ENCODE measurements at places on chromosomes 7 and 10.

DNA sequence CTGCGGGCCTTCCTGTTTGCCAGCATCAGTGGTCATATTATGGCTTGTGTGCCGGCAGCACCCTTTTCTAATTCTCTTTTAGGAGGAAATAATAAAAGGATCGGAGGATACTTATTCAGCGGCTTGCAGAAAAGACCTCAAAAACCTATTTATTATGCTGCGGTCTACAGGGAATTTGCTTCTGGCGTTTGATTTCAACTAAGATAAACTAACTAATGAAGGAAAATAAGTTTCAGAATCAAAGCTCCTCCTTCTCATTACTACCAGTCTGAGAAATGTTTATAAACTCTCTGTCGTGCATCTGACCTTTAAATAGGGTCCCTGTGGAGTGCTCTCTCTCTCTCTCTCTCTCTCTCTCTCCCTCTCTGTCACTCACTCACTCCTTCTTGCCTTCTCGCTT is 335.0 kb upstream of the GLI3 start:
- no peak for DNase-seq

DNA sequence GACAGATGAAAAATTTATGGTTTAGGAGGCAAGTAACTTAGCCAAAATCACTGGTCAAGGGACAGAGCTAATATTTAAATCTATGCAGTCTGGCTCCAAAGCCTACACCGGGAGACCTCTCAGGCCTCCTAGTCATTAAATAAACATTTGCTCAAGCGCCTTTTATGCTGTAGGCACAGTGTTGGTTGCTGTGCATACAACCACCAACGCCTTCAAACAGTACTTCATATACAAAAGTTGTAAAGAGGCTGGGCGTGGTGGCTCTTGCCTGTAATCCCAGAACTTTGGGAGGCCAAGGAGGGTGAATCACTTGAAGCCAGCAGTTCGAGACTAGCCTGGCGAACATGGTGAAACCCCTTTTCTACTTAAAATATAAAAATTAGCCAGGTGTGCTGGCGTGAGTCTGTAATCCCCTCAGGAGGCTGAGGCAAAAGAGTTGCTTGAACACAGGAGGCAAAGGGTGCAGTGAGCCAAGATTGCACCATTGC is 159.8 kb downstream of the MAGI2 start:
- peak; percentile 60 for DNase-seq

DNA sequence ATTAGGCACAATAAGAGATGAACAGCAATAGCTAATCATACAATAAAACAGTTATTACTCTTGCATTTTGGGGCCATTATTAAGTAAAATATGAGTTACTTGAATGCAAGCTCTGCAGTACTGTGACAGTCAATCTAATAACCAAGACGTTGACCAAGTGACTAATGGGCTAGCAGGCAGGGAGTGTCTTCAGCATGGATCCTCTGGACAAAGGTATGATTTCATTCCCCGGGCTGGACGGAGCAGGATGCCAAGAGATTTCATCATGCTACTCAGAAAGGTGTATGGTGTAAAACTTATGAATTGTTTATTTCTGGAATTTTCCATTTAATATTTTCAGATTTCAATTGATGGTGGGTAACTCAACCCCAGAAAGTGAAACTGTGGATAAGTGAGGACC is 80.9 kb downstream of the SHH start:
- DNase-seq = no peak

DNA sequence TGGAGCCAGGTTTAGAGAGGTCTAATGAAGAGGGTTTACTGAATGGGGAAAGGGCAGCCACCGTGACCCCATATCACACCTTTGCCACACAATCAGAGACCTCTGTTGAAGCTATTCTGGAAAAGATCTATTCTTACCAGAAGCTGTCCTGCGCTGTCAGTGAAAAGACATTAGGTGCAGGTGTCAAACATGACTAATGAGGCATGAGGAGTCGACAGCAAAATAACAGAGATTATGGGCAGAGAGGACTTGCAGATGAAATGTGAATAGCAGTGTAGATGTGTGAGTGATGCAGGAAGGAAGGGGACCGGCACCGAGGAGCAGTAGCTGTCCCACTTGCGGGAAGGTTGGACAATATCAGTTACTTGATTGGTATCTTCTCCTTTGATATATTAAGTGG is 627.7 kb upstream of the GALNT17 start:
- no peak for DNase-seq

GRCh38 chr7:151172273-151173141 is 5.0 kb upstream of the GBX1 start:
- peak; percentile 85 for DNase-seq

DNA sequence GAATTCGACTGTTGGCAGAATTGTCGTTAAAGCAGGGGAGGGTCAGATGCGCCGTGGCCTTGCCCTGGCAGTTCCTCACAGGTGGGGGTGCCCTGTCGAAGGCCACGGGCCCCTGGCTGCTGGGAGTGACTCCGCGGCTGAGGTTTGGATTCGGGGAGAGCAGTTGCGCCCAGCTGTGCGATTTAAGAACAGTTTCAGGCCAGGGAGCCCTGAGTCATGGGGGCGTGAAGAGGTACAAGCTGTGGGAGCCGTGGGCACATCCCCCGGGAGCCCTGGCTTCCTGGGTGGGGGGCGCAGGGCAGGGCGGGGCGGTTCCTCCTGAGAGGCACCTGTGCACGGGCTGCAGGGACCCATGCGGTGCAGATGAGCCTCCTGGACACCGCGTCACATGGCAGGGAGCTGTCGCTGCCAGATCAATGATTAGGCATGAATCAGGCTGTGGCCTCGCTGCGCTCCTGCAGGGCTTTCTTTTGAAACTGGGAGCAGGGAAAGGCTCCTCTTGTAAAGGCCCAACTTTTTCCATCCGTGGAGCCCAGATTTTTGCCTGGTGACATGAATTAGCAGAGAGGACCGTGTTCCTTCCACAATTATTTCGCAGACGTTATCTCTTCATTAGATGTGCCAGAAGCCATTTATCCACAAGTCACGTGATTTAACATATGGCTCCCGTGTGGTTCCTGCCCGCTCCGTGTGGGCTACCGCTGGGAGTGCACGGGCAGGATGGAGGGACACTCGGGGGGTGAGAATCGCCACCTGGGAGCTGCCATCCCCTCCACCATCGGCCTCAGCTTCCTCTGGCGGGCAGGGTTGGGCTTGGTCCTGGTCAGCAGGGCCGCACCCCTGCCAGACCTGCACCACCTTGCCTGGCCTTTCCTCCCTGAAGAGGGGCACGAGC is 918 bp downstream of the PWWP2B start:
- DNase-seq = peak; percentile 68

- no peak for DNase-seq
Observed at GRCh38 chr10:77027576-77027975, 610.0 kb downstream of the KCNMA1 start.

DNA sequence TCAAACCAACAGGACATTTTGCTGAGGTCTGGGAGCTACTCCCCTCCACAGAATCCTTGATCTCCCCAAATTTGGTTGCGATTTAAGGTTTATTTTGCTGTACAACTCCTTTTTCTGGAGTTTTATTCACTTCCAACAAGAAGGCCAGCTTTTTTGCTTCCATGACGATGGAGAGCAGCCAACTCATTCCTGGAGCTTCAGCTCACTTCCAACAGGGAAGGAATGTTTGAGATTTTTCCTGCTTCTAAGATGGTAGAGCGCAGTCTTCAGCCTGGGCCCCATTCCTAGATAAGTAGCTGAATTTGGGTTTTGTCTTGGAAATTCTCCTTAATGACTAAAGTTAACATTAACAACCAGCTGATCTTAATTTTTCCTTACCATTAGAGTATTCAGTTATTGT is 30.9 kb upstream of the CREB3L2 start:
- no peak for DNase-seq

GRCh38 chr10:117590101-117590875 is 47.7 kb downstream of the EMX2 start:
- no peak for DNase-seq

DNA sequence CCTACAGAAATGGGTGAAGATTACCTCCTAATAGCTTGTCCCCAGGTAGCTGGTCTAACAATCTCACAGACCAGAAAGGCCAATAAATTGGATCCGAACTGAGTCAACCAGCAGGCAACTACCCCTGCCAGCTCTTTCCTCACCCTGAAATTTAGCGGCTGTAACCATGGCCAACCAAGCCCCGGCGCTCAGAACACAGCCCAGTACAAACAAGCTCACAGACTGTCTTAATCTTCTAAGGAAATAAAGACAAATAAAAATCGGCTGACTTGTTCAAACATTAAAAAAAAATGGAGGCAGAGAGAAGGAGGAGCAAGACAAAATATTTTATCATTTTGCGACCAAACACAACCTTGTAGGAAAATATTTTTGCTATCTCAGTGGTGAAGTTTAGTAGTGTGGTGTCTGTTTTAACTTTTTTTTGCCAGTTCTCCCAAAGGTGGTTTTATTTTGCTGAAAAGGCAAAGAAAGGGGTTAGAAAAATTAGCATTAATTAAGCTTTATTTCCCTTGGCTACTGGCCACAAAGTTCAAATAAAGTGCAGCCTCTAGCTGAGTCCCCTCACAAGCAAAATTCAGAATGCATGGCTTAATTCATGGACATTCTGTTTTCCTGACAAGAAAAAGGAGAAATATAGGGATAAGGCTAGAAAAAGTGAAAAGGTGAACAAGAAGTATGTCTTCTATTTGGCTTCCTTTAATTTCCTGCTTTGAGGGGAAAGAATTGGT is 313.0 kb upstream of the NPVF start:
- no peak for DNase-seq

DNA sequence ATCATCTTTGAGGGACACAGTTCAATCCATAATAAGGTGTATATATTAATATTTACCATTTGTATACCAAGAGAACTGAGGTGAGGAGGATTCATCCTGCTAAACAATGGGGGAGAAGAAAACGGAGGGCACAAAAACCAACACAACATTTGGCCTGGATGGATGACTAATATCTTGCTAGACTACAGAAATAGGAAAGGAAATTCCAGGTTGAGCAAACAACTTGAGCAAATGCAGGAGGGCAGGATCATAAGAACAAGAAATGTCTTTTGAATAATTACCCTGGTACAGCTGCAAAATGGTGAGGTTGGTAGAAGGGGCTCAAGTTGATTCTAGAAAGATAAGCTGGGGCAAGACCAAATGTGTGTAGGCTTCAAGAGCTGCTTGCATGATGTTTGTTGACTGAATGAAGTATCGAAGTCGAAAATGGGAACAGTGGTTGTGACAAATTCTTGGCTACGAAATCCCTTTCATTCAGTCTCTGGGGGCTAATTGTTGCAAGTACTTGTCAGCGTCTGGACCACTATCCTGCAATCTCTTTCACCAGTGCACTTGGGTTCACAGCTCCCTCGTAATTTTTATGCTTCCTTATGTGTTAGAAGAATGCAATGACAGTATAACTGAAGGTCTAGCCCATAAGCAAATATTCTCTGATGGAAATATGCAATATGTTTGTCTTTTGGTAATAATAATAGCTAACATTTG is 176.2 kb downstream of the PTEN start:
- DNase-seq = no peak

- no peak for DNase-seq
Observed at GRCh38 chr10:21668831-21669230, 134.8 kb downstream of the MLLT10 start.

DNA sequence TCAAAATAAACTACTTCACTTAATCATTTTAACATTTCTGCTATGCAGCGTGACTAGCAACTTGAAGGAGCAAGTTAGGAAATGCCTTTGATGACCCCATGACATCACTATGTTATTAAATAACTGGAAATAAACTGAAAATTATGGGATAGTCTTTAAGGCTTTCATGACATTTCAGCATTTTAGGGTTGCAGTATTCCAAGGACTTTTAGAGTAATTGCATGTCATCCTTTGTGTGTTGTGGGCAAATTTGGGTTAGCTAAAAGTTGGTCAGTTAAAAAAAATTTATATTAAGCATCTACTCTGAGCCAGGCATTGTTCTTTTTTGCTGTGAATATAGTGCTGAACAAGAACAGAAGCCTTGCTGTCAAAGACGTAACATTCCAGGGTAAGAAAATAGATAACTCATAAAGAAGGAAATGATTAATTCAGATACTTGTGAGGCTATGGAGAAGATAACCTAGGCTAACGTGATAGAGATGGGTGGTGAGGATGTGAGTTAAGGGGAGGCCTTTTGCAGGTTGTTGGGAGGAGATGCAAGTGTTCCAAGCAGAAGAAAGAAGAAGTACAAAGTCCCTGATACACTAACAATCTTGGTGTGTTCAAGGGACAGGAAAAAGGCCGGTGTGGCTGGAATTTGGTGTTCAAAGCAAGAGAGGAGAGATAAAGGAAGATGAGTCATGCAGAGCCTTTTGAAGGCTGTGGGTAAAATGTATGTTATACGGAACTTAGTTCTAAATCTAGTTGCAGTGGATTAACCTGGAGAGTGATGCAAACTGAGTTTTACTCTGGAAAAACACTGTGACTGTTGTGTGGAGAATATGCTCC is 610.2 kb downstream of the AUTS2 start:
- no peak for DNase-seq

- DNase-seq = peak; percentile 35
Observed at GRCh38 chr7:132321387-132321786, 254.9 kb downstream of the PLXNA4 start.

DNA sequence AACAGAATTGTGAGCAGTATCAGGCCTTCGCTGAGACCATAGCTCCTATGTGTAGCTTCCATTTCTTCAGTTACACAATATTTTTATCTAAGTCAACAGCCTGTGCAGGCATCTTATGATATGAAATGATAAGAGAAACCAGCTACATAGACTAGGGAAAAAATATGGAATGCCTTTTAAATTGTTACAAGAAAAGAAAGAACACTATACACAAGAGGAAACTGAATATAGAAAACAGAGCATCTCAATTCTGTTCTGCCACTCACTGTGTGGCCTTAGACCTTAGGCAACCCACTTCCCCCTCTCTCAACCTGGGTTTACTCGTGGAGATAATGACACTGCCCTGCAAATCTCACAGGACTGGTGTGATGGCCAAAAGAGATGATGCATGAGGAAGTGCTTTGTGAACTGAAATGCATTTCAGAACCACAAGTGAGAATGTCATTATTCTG is 132.9 kb downstream of the LRRN3 start:
- DNase-seq = no peak

- no peak for DNase-seq
Observed at GRCh38 chr10:35925493-35925892, 283.4 kb upstream of the FZD8 start.

GRCh38 chr10:100248820-100249219 is 18.6 kb downstream of the CWF19L1 start:
- no peak for DNase-seq

Measured in stomach (tissue), 19 donors.